ENCODE measurements at places on chromosomes 3 and 15.

GRCh38 chr15:52288051-52288942, 7.3 kb downstream of the MYO5C start:
- DNase-seq, result no peak

- DNase-seq, result no peak
These were observed 844 bp downstream of the NR2F2 start for GRCh38 chr15:96331144-96331944.

- DNase-seq, result no peak
These were observed 908 bp downstream of the CCNB2 start for GRCh38 chr15:59105854-59106253.

GRCh38 chr3:142445816-142446254, 2.0 kb downstream of the XRN1 start:
- DNase-seq, result no peak

- DNase-seq, result no peak
These were observed 240.8 kb downstream of the NFKBIZ start for GRCh38 chr3:102089904-102090720.

DNA sequence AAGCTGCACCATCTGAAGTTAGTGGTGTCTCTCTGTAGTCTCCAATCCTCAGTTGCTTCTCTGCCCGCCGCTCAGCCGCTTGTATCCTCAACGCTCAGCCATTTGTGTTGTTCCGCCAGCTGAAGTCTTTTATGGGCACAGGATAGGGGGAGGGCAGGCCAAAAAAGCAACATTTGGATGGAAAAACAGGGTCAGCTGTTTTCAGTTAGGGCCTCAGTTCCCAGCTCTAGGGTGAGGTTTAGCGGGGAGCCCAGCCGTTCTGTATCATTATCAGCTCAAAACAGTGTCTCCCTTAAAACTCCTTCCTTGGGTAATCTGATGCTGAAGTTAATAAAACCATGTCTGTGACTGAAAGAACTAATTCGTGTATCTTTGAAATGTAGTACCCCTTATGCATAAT, 329.5 kb upstream of the AZI2 start:
- no peak for DNase-seq

- no peak for DNase-seq
These were observed 549.5 kb downstream of the NTRK3 start for GRCh38 chr15:87707071-87707470.

DNA sequence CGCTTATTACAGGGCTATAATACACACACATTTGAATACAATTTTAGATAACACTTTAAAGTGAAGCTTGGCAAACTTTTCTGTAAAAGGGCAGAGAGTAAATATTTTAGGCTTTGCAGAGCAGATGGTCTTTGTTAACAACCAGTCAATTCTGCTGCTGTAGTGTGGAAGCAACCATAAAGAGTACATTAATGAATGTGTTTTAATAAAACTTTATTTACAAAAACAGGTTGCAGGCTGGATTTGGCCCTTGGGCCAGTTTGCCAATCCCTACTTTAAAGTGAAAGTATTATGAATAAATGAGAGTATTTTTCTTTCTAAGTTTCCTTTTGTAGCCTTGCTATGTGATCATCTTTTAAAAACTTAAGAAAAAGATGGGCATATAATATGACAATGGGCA, 20.7 kb upstream of the ANKRD34C start:
- no peak for DNase-seq

- DNase-seq, result no peak
These were observed 1.9 kb downstream of the RAP2B start for GRCh38 chr3:153163756-153164550.

DNA sequence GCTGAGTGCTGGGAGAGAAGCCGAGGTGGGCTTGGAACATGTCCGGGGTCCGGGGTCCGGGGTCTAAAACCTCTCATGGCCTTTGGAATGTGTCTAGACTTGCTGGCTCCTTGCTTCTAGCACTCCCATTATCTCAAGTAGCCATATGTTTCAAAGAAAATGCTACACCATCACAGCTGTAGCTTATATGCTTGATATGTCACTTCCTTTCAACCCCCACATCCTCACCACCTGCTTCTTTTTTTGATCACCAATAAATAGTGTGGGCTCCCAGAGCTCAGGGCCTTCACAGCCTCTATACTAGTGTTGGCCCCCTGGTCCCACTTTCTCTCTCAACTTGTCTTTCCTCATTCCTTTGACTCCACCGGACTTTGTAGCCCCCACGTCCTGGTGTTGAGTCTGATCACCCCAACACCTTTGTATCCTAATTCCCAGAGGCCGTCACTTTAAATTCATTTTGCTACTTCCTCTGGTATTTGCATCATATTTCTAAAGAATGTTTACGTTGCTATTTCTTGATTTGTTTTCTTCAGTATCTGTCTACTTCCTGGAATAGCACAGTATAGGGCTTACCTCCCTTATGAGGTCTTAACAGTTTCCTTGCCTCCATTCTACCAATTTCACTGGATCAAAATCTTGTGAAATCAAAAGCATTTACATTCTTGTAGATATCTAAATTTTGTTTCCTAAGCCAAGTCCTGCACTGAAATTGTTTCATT, 71.9 kb upstream of the CHRNB4 start:
- DNase-seq, result no peak

- no peak for DNase-seq
These were observed 99.8 kb upstream of the CHMP2B start for GRCh38 chr3:87127281-87127680.

DNA sequence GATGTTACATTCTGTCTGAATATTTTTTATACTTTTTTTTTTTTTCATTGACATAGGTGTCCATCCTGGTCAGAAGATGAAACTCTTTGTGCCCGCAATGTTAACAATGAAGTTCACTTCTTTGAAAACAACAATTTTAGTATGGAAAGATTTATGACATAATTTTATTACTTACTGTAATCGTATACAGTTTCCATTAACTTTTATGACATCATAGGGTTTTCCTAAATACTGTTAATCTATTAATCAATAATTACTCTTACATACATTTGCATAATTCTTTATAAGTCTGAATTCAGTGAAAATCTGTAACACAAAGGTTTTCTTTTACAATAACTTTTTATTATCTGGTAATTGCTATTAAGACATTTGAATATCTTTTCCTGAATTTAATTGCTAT, 17.7 kb downstream of the EIF2A start:
- no peak for DNase-seq

GRCh38 chr3:100100425-100100824, 13.9 kb downstream of the FILIP1L start:
- no peak for DNase-seq

DNA sequence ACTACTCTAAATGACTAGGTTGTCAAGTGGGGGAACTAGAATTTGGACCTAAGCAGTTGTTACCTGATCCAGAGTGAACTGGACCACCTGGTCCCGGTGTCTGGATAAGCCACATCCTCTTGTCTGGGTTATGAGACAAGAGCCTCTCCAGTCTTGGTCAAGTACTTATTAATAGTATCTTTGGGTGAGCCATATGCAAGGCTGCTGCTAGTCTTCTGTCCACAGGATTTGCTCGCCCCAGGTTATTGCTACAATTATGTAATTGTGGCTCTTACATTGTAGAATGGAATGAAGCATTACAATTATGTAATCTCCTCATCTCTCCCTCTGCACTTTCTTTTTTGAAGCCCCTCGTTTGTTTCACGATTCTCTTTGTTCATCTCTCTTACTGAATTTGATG, 24.0 kb upstream of the AGBL1 start:
- no peak for DNase-seq

GRCh38 chr3:11204697-11205348, 50.5 kb downstream of the HRH1 start:
- DNase-seq, result no peak

- DNase-seq, result no peak
These were observed 29.2 kb downstream of the NEO1 start for GRCh38 chr15:73081321-73081958.

- DNase-seq, result no peak
These were observed 1.9 kb downstream of the OSBPL10 start for GRCh38 chr3:31979001-31979697.

- no peak for DNase-seq
These were observed 42.6 kb downstream of the HCN4 start for GRCh38 chr15:73326157-73326556.

DNA sequence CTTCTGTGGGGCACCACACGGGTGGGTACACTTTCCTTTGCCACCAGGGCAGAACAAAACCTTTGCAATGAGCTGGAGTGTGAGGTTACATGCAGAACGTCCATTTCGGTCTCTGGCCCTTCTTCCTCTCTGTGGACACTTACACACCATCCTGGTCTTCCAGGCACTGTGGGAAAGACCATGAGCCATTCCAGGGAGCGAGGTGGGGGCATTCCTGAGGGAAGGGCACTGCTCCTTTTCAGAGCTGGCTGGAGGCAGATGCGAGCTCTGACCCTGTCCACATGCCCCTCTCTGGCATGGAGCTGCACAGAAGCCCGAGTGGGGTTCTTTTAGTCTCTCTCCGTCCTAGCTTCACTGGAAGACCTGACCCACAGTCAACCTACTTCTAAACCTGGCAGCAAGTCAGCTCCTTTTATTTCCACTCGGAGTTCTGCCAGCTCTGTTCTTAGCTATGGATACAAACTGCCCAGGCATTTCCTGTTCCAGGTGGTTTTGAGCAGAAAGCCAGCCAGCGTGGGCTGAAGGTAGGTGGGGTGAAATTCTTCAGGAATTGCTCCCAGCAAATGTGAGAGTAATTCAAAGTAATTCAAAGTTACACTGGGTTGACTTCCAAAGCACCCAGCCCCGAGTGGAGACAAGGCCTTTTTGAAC, 281.4 kb downstream of the ADAMTS17 start:
- no peak for DNase-seq

DNA sequence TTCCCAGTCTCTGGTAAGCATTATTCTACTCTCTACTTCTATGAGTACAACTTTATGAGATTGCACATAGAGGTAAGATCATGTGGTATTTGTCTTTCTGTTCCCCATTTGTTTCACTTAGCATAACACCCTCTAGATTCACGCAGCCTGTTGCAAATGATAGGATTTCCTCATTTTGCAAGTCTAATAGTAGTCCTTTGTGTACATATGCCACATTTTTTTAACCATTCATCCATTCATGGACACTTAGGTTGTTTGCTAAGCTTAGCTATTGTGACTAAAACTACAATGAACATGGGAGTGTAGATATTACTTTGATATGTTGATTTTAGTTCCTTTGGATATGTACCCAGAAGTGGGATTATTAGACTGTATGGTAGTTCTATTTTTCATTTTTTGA, 717.9 kb upstream of the ALCAM start:
- DNase-seq, result no peak

DNA sequence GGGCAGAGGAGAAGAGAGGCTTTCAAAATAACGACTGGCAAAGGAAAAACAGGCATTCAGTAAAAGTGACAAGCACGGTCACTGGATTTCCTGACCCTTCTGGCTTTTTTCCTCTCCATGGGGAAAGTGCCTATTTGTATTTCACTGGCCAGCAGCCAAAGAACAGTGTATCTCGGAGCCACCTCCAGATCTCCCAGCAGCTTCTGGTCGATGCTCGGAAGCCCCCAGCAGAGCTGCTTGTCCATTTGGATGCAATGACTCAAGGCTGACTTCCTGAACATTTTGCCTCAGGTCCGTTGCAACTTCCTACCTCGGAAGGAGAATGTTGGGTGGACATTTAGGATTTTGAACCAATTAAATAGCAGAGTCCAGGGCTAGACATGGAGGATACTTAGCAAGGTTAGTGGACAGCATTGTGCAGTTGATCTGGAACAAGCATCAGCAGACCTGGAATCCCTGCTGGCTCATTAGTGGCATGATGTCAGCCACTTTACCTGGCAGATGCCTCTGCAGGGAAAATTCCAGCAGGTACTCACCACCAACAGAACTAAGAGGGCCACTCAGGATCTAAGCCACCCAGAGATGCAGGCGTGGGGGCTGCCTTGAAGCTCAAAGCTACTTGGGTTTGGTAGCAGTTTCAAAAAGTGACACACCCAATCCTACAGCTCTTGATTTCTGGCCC, 1.1 kb downstream of the FAM107A start:
- no peak for DNase-seq

All from effector CD4-positive, alpha-beta T cell (primary cell).